Calu3 (cell line): ENCODE measurements at places on chromosomes 11 and 22.

DNA sequence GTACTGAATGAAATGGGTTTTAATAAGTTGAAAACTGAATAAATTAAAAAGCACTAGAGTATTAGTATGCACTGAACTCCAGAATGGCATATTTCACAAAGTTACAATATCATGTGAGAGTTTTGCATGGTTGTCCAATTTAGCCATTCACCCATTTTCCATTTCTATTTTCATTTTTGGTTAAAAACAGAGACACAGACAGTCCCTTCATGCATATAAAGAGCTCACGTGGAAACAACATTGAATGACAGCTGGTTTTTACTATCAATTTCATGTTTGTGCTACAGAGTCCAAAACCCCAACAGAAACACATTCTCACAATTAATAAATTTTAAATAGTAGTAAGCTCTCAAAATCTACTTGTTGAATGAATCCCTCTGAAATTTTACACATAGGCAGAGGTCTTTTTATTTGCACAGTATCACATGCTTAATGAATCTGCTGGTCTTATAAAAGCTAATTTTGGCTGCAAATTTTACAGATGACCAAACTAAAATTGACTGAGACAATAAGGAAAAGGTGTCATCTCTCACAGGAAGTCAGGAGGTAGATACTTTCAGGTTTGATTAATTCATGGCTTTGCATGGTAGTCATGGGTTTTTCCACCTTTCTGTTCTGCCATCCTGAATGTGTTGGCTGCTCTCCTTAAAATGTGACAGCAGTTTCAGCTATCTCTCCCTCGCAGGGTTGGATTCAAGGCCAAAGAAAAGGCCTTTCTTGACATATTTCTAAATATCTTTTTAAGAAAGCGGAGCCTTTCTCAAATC is 20.6 kb upstream of the DDI1 start:
- no peaks in the 10 kb centered on the region for H3K4me1 ChIP-seq
- no peak overlapping the region for H3K27ac ChIP-seq
- no peaks in the 10 kb centered on the region for H3K27me3 ChIP-seq
- no peak for DNase-seq
- H3K36me3 ChIP-seq, result no peaks in the 10 kb centered on the region

GRCh38 chr22:37318364-37319109 is 36.2 kb downstream of the CYTH4 start:
- H3K27me3 ChIP-seq, result no peaks in the 10 kb centered on the region
- DNase-seq, result no peak
- H3K4me3 ChIP-seq, result no peak overlapping the region

GRCh38 chr11:62269654-62270278 is at the start of gene SCGB2A2:
SCGB2A2 (plus strand) TSS chr11:62270158; CDS start chr11:62270217, 59 bp downstream.
- H3K36me3 ChIP-seq, result no peaks in the 10 kb centered on the region
- peak; percentile 9 for DNase-seq
- peaks cover 8% of the 10 kb centered on the region for H3K4me1 ChIP-seq
- no peak within 1 kb of the TSS for H3K27ac ChIP-seq
- H3K27me3 ChIP-seq, result peaks cover 82% of the 10 kb centered on the region

- H3K27ac ChIP-seq, result no peak overlapping the region
- DNase-seq, result no peak
- peaks cover 8% of the 10 kb centered on the region for H3K4me1 ChIP-seq
- H3K4me3 ChIP-seq, result no peak overlapping the region
- H3K36me3 ChIP-seq, result no peaks in the 10 kb centered on the region
- H3K27me3 ChIP-seq, result peaks cover 20% of the 10 kb centered on the region
Observed at GRCh38 chr11:113567097-113567496, 91.9 kb upstream of the DRD2 start.

DNA sequence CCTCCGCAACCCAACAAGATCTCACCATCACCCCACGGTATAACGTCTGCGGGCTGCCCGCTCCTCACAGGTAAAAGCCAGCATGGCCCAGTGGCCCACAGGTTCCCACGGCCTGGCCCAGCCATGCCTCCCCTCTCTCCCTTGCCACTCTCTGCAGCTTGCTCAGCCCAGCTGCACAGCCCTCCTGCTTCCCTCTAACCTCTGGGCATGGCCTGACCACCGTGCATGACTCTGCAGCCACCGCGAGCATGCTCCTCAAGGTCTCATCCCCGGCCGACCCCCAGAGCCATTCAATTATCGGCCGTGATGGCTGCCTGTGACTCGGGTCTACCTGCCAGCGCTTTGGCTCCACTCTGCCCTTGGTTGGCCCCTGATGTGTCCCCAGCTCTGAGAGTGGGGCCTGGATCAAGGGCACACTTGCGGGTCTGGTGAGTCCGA is 185.5 kb downstream of the CTTN start:
- peaks cover 3% of the 10 kb centered on the region for H3K36me3 ChIP-seq
- H3K4me3 ChIP-seq, result no peak overlapping the region
- no peak overlapping the region for H3K27ac ChIP-seq
- no peak for DNase-seq
- no peaks in the 10 kb centered on the region for H3K4me1 ChIP-seq

DNA sequence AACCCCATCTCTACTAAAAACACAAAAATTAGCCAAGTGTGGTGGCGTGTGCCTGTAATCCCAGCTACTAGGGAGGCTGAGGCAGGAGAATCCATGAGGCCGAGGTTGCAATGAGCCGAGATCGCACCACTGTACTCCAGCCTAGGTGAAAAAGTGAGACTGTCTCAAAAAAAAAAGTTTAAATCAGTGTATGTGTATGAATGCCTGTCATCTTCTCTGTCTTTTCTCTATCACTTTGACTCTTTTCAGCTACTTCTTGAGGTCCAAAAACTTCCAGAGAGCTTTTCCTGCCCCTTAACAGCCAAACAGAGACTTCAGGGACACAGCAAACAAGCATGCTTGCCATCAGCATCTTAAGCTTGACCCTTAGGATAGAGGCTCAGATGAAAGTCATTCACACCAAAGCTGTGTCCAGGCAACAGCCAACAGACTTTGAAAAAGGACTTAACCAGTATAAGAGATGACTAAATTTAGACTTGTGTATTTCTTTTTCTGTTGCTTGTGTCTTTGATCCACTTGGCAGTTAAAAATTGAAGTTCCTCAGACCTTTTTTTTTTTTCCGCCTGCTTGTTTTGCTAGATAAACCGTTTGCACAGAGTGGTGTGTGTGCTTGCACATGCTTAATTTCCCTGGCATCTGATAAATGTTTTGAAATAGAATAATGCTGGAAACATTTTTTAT is 151.9 kb downstream of the DBX1 start:
- no peak overlapping the region for H3K27ac ChIP-seq
- no peak for DNase-seq
- H3K4me1 ChIP-seq, result peaks cover 32% of the 10 kb centered on the region
- no peaks in the 10 kb centered on the region for H3K36me3 ChIP-seq

DNA sequence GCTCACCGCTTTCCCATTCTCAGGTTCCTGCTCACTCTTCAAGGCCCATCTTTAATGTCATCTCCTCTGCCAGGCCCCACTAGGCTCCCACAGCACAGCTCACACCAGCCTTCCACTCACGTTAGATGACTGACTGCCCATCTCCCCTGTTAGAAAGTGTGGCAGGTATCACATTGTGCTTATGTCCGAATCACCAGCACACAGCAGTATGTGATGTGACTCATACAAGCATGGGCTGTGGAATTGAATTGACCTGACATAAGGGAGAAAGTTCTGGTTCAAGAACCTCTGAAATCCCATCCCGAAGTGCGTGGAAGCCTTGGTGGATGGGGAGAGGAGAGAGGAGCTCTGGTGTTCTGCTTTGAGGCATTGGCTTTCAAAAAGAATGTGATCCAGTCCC is 6.5 kb downstream of the VSTM5 start:
- H3K36me3 ChIP-seq, result no peaks in the 10 kb centered on the region
- H3K27me3 ChIP-seq, result no peaks in the 10 kb centered on the region
- no peak overlapping the region for H3K4me3 ChIP-seq
- no peak overlapping the region for H3K27ac ChIP-seq
- no peak for DNase-seq
- H3K4me1 ChIP-seq, result peaks cover 24% of the 10 kb centered on the region

DNA sequence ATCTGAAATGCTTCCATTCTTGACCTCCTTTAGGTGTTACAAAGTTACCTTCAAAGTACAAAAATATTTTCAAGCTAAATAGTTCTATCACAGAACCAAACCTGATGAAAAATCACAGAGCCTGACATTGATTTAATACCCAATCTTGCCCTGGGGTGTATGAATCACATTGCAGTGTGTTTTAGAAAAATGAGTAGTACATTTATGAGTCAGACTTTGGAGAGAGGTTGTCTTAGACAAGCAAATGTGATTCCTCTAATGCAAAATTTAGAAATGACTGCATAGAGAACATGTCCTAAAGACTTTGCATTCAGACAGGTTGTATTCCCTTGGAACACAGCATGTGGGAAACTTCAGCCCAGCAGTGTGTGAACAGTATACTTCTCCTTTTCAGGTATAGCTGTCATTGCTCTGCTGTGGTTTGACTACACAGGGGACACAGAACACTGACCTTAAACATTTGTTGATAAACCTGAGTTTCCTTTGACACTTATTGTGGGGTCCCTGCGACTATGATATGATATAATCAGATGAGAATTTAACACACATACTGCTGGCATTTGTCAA is 972.1 kb downstream of the JRKL start:
- H3K36me3 ChIP-seq, result no peaks in the 10 kb centered on the region
- H3K27ac ChIP-seq, result no peak overlapping the region
- no peaks in the 10 kb centered on the region for H3K27me3 ChIP-seq
- no peak overlapping the region for H3K4me3 ChIP-seq
- no peak for DNase-seq
- H3K4me1 ChIP-seq, result no peaks in the 10 kb centered on the region

- no peak overlapping the region for H3K27ac ChIP-seq
- H3K4me3 ChIP-seq, result peak overlapping the region; percentile 84
- H3K27me3 ChIP-seq, result no peaks in the 10 kb centered on the region
- H3K36me3 ChIP-seq, result peaks cover 14% of the 10 kb centered on the region
Observed at GRCh38 chr22:24155627-24156140, 25.6 kb upstream of the SUSD2 start.

DNA sequence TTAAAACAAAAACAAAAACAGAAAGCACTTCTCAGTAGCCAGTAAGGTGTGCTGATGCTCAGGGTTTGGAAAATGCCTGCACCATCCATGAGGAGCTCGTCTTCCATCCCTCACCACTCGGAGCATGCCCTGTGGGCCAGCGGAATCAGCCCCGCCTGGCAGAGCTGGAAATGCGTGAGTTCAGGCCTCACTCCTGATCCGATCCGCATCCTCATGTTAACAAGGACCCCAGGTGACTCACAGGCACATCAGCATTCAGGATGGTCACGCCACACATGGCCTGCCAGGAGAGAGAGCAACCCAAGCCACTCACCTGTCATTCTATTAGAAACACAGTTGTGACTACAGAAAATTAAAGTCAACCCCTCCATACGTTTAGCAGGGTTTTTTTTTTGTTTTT is 188.5 kb downstream of the MPPED1 start:
- no peak overlapping the region for H3K4me3 ChIP-seq
- peaks cover 38% of the 10 kb centered on the region for H3K27me3 ChIP-seq
- no peak for DNase-seq
- no peak overlapping the region for H3K27ac ChIP-seq
- no peaks in the 10 kb centered on the region for H3K36me3 ChIP-seq

GRCh38 chr11:79026803-79027445 is 413.9 kb downstream of the TENM4 start:
- no peaks in the 10 kb centered on the region for H3K4me1 ChIP-seq
- no peak for DNase-seq
- no peak overlapping the region for H3K4me3 ChIP-seq
- H3K36me3 ChIP-seq, result no peaks in the 10 kb centered on the region
- no peak overlapping the region for H3K27ac ChIP-seq
- H3K27me3 ChIP-seq, result peaks cover 70% of the 10 kb centered on the region
